Neural progenitor cell (in vitro differentiated cells): ENCODE measurements at places on chromosomes 16 and 17.

- no peak overlapping the region for H3K4me3 ChIP-seq
- no peaks in the 10 kb centered on the region for H3K4me1 ChIP-seq
- no peaks in the 10 kb centered on the region for H3K36me3 ChIP-seq
- no peak for DNase-seq
- H3K27me3 ChIP-seq: no peaks in the 10 kb centered on the region
Observed at GRCh38 chr17:34865716-34866115, 95.5 kb downstream of the CCT6B start.

- no peaks in the 10 kb centered on the region for H3K27me3 ChIP-seq
- H3K27ac ChIP-seq: no peak overlapping the region
- no peak for DNase-seq
- H3K36me3 ChIP-seq: no peaks in the 10 kb centered on the region
- H3K4me3 ChIP-seq: no peak overlapping the region
- no peaks in the 10 kb centered on the region for H3K4me1 ChIP-seq
Observed at GRCh38 chr17:30513346-30513745, 36.1 kb downstream of the GOSR1 start.

DNA sequence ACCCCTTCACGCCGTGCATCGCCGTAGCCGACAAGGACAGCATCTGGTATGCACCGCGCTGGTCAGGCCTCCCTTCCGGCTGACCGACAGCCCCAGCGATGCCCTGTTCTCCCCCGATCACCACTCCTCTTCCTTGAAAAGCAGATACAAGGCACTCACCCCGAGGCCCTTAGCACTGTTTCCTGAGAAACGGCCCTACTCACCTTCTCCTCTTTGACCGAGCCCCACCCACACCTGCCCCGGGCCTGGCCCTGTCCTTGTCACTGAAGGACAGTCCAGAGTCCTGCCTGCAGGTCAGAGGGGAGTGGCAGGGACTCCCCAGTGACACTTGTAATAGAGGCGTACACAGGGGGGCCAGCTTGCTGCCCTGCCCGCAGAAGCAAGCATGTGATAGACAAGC, 45.9 kb upstream of the CHMP6 start:
- DNase-seq: no peak
- no peaks in the 10 kb centered on the region for H3K36me3 ChIP-seq
- no peaks in the 10 kb centered on the region for H3K27me3 ChIP-seq
- no peak overlapping the region for H3K4me3 ChIP-seq

GRCh38 chr16:22267764-22268163, 29.4 kb upstream of the POLR3E start:
- H3K4me1 ChIP-seq: peaks cover 5% of the 10 kb centered on the region
- H3K4me3 ChIP-seq: no peak overlapping the region
- no peak for DNase-seq
- no peaks in the 10 kb centered on the region for H3K36me3 ChIP-seq
- no peaks in the 10 kb centered on the region for H3K27me3 ChIP-seq
- H3K27ac ChIP-seq: no peak overlapping the region
